Osteoblast (primary cell): ENCODE measurements at places on chromosomes 16 and 17. TPM values are rescaled to one million over a fixed set of nuclear protein-coding genes. Genes with fewer than 3 reads are reported as not detected.

- no peaks in the 10 kb centered on the region for H3K36me3 ChIP-seq
- no peak for DNase-seq
- H3K27me3 ChIP-seq: no peaks in the 10 kb centered on the region
- no peak overlapping the region for H3K4me3 ChIP-seq
- no peaks in the 10 kb centered on the region for H3K4me1 ChIP-seq
Observed at GRCh38 chr16:55955845-55956244, 80.7 kb upstream of the CES5A start.

GRCh38 chr16:81473066-81473488 is 28.5 kb downstream of the CMIP start:
- H3K4me1 ChIP-seq: peaks cover 14% of the 10 kb centered on the region
- no peak for DNase-seq
- no peak overlapping the region for H3K4me3 ChIP-seq
- H3K27ac ChIP-seq: peak overlapping the region; percentile 11
- no peaks in the 10 kb centered on the region for H3K27me3 ChIP-seq
- no peaks in the 10 kb centered on the region for H3K36me3 ChIP-seq

DNA sequence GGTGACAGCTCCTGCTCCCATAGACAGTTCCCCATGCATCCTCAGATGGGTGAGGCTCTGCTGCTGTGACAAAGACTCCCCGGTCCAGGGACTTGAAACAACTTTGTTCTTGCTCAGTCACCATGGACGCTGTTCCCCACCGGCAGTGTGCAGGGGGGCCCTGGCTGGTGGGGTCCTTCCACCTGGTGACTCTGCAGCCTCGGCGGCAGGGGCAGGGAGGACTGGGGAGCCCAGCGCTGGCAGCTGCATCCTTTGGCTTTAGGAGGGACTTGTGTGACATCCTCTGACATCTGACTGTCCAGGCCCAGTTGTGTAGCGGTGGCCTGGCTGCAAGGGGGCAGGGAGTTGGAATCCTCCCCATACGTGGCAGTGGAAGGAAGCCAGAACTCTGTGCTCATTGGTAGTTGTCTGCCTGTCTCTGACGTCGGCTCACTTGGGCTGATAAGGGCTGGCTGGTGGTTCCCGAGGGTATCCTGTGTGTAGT is 107.3 kb downstream of the CMIP start:
- peaks cover 27% of the 10 kb centered on the region for H3K4me1 ChIP-seq
- peak; percentile 91 for DNase-seq
- H3K27me3 ChIP-seq: no peaks in the 10 kb centered on the region
- H3K27ac ChIP-seq: peak overlapping the region; percentile 91
- no peaks in the 10 kb centered on the region for H3K36me3 ChIP-seq

Gene PRSS27
- total RNA-seq: 1.5 and 2.5 TPM in 2 replicates

Gene VAMP2
- 5.3 and 5.4 TPM in 2 replicates for total RNA-seq
